Activated T-helper 1 cell treated with anti-CD3 and anti-CD28 coated beads, Interleukin-12 subunit alpha, Interleukin-12 subunit beta, Interleukin-2, Interleukin-4 antibody, amounts not matched to agents 30 ng/mL and 10 ng/mL and 1 ng/mL, durations not matched to agents 14 hours and 24 hours and 36 hours (primary cell): ENCODE measurements at places on chromosomes 1 and 21. TPM values are rescaled to one million over a fixed set of nuclear protein-coding genes. Genes with fewer than 3 reads are reported as not detected.

The SLC5A9 gene
- not detected in 2 replicates for total RNA-seq

- no peaks in the 10 kb centered on the region for H3K27me3 ChIP-seq
- H3K36me3 ChIP-seq, result no peaks in the 10 kb centered on the region
- H3K4me3 ChIP-seq, result no peak overlapping the region
- peaks cover 29% of the 10 kb centered on the region for H3K4me1 ChIP-seq
These were observed 5.0 kb downstream of the SRARP start for GRCh38 chr1:16009030-16009460.

DNA sequence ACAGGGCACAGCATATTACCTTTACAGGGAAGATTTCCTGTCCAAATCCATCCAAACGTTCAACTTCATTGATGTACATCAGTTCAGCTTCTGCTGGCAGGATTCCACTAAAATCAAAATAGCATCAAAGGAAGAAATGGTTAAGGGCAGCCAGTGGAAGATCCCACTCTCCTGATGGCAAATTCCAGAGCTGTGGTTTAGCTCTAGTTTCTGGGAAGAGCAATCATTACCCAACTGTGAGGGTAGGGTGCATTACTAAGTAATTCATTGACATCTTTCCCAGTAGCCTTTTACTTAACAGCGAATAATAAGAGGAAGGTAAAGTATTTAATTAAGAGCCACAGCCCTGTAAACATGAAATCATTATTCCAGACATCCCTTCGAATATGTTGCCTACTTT lies 120.7 kb downstream of the SMYD2 start:
- no peak for DNase-seq
- H3K27ac ChIP-seq, result no peak overlapping the region
- no peak overlapping the region for H3K4me3 ChIP-seq
- H3K27me3 ChIP-seq, result no peaks in the 10 kb centered on the region
- H3K36me3 ChIP-seq, result peaks cover 16% of the 10 kb centered on the region
- peaks cover 58% of the 10 kb centered on the region for H3K4me1 ChIP-seq

DNA sequence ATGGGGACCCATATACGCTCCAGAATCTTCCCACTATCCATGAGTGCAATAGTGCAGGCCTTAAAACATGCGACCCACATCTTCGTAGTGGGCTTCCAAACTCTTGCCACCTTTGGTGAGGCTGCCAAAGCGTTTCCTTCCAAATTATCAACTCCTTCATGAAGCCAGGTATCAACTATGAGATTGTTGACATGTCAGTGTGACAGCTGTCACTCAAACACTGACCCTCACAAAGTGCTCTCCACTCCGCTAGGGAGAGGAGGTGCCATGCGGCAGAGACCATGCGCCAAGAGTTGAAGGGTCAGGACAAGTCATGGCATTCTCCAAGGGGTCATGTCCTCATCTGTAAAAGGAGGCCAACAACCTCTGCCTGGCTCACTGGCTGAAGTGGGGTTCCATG lies 103.3 kb downstream of the SUSD4 start:
- H3K4me1 ChIP-seq, result no peaks in the 10 kb centered on the region
- no peak overlapping the region for H3K4me3 ChIP-seq
- no peaks in the 10 kb centered on the region for H3K36me3 ChIP-seq
- no peak for DNase-seq
- H3K27ac ChIP-seq, result no peak overlapping the region
- no peaks in the 10 kb centered on the region for H3K27me3 ChIP-seq

DNA sequence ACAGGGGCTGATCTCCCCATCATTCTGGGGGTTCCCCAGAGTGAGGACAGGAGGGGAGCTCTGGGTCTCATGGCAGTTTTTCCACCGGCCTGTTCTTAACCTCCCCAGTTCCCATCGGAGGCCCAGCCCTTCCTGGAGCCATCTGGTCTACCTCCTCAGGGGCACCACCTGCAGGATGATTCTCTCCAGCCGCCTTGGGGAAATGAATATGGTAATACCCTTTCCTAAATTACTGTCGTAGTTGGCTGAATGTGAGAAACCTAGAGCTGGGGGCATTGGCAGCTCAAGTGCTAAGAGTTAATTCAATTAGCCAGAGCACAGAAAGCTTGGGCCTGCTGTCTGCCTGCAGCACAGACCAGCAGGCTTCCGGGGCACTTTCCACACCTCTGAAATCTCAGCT lies 64.9 kb downstream of the TAS1R2 start:
- peaks cover 9% of the 10 kb centered on the region for H3K27me3 ChIP-seq
- DNase-seq, result no peak
- H3K4me3 ChIP-seq, result no peak overlapping the region

The CYP4A22 gene
- not detected in 2 replicates for total RNA-seq

DNA sequence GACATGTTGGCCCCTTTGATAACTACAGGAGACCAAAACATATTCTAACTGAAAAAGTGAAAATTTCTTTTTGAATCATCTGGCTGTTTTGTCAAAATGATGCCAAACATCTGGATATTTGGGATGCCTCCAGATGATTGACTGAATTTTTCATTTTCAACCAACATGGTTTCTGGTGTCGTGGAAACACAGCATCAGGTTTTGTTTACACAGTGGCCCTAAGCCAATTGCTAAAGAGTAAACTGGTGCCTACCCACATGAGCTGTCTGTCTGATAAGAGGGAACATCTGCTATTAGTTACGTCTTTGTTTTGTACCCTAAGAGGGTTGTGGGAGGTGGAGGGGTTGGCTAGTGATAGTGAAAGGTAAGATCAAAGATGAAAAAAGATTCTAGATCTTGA lies 204.8 kb downstream of the KCNK2 start:
- no peaks in the 10 kb centered on the region for H3K36me3 ChIP-seq
- H3K4me3 ChIP-seq, result no peak overlapping the region
- H3K4me1 ChIP-seq, result no peaks in the 10 kb centered on the region
- H3K27me3 ChIP-seq, result no peaks in the 10 kb centered on the region
- no peak for DNase-seq
